ENCODE measurements at places on chromosomes 7 and 10.
A peak's percentile ranks its signal among the peaks of the same experiment; 100 is the strongest.

- no peak for DNase-seq
These were observed 319.4 kb upstream of the MYO3A start for GRCh38 chr10:25614652-25615051.

- DNase-seq: no peak
These were observed 24.0 kb downstream of the COL26A1 start for GRCh38 chr7:101386558-101387231.

DNA sequence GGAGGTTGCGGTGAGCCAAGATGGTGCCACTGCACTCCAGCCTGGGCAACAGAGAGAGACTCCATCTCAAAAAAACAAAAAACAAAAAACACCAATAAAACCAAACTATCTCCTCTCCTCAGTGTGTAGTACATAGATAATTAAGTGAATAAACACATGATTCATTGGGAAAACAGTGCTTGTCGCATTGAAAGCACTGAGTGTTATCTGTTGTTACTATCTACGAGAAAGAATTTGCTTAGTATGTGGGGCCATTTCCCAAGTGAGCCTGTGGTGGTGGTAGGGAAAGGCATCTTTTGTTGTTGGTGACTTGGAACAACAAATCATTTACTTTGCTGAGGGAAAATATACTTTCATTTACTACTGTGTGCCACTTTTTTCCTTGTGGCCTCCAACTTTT, 42.6 kb downstream of the RSBN1L start:
- DNase-seq: no peak

GRCh38 chr10:132351611-132352010, 19.6 kb downstream of the LRRC27 start:
- no peak for DNase-seq

- DNase-seq: no peak
These were observed 50.1 kb downstream of the ITPRID1 start for GRCh38 chr7:31563951-31564350.

DNA sequence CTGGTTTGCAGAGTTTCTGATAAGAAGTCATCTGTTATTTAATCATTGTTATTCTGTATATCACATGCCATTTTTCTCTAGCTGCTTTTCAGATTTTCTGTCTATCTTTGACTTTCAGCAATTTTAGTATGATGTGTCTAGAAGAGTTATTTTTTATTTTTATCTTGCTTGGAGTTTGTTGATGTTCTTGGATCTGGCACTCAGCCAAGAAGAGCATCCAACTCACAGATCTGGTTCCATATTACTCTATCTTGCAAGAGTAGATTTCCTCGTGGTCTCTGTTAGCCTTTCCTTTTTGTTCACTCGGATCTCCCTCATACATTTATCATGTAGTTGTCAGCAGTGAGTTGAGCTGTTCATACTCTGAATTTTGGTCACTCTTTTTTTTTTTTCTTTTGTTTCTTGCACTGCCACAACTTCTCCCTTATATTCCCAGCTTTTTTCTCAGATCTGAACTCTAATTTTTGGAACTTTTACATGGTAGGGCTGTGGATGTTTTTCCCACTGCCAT, 54.8 kb upstream of the CALCR start:
- no peak for DNase-seq

GRCh38 chr7:74311305-74311744, 22.1 kb downstream of the CLIP2 start:
- DNase-seq: no peak

DNA sequence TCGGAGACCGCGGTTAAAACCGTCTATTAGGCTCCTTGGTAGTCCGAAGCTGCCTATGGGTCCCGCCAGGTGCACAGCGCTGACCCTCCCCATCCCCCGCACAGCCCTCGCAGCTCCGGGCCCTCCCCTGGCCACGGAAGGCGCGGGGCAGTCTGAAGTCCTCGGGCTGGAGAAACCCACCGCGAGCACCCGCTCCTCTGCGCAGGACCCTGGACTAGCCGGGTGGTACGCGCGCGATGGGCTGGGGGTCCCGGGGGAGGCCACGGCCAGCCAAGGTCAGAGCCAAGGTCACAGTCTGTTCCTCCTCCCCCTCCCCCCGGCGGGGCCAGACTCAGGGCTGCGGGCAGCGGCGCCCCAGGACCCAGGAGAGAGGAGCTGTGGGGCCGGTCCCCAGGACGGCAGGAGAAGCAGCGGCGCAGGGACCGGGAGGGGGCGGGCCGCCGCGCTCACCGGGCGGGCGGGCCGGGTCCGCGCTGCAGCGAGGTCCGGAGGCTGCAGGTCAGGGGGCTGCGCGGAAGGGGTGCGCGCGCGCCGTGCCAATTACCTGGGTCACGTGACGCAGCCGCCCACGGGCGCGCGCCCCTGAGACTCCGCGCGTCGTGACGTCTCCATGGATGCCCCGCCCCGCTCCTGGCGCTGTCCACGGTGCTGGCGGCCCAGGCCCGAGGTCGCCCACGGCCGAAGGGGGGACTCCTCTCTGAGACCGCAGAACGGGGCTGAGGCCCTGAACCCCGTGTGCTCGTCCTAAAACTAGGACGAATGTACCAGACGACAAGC, at the start of gene OGDHL:
OGDHL (minus strand) TSS at position 535 of the 777 bp plus-strand sequence. CDS start 3,731 bp downstream, outside the sequence.
- DNase-seq: peak; percentile 17

DNA sequence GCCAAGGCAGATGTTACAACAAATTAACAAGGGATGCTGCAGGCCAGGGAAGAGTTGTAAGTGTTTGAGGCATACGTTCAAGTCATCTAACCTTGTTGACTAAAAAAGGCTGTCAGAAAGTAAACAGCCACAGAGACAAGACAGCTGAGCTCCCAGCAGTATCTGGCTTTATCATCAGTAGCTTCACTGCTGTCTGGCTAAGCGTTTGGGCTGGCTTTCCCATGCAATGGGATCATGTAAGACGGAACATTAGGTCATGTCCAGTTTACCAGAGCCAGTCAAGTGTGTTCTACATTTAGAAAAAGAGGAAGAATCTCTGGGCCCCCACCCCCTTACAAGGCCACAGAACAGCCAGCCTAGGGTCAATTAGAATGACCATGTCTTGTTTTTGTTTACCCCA, 51.3 kb upstream of the GSAP start:
- no peak for DNase-seq

GRCh38 chr10:47403446-47404318, 19.6 kb upstream of the ZNF488 start:
- DNase-seq: no peak

DNA sequence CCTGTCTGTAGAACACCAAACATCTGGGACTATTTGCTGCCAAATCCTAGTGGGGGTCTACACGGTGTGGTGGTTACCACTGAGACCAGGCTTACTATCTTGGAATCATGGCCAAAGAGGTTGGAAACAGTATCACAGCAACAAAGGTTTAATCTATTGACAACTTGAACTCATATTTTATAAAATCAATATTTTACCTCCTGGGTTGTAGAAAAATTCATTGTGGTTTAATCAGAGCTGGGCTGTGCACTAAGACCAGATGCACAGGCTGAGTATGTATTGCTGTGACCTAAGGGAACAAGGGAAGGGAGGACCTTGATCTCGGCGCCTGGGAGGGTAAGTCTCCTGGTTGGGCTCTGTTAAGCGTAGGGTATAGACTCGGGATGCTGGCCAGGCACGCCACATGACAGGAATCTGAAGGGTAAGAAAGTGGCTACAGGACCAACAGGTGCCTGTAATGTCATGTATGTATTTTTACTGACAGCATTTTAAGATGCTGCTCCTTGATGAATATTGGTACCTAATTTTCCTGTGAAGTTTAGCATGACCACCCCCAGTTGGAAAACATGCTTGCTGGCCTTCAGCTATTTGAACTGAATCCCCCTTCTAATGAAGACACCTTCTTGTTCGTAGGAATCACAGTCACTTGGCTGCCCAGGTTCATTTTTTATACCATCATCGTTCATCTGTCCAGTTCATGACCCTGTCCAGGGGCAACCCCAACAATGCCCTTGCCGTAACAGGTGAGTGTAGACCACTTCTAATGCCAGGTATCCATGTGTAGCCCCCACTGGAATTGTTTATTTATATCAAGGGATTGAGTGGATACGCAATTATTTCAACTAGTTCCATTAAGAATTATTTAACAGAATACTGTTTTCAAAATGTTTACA, 79.5 kb downstream of the EZH2 start:
- DNase-seq: no peak

DNA sequence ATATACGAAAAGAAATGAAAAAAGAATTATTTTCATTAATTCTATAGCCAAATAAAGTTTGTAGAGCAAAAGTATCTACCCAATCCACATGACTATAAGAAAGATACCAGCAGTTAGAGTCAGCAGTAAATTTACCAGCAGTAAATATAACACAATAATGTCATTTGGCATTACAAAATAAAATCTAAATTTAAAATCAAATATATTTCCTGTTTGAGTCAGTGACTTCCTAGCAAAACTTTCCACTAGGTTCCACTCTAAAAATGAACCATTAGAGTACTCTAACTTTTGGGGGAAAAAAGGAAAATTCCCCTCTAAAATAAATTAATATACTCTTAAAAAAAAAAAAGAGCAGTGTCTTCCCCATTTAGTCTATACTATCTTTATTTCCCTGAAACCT, 144.8 kb downstream of the CPEB3 start:
- DNase-seq: no peak

DNA sequence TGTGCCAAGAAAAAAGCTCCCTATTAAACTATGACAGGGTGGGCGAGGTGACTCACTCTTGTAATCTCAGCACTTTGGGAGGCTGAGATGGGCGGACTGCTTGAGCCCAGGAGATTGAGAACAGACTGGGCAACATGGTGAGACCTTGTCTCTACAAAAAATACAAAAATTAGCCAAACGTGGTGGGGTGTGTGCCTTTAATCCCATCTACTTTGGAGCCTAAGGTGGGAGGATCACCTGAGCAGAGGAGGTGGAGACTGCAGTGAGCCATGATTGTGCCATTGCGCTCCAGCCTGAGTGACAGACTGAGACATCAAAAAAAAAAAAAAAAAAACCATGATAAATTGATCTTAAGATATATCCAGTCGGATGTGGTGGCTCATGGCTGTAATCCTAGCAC, 11.5 kb downstream of the POLR3A start:
- no peak for DNase-seq

- DNase-seq: no peak
These were observed 3.4 kb upstream of the TCF7L2 start for GRCh38 chr10:112946649-112947048.

DNA sequence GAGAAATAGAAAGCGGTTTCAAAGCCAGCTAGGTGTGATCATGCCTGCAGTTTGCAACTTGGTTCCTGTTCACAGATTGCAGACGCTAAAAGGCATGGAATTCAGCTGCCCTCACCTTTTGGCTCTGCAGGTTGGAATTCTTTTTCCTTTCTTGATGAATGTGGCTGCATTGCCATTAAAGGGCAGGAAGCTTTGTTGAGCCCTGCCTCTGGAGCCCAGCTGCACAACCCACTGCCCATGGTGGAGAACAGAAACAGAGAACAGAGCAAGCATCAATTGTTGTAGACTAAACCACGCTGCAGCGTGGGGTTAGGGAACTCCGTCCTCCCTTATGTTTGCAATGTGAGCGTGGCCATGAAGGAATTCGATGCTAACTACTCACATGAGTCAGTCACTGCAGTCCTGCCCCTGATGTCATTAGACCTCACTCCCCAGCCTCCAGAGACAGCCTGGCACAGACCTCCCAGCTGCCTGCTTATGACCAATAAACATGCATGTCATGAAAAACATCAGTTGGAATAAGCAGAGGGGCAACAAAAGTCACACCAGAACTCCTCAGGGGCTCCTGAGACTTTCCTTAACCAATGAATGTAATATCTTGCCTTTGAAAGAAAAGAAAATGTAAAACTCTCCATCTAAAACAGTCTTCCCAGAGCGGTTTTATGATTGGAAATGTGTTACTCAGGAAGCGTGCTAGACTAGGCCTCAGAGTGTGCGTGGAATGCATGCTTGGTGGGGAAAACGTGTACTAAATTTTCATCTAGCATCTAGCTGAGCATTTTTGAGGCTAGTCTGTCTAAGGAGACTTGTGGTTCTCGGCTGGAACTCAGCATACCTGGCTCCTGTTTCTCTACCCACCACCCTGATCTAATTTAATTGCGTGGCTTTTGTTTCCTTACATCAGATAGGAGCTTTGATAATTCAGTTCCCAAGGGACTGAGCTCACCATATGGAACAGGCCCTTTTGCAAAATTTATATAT, 232.2 kb downstream of the KIAA1217 start:
- no peak for DNase-seq

DNA sequence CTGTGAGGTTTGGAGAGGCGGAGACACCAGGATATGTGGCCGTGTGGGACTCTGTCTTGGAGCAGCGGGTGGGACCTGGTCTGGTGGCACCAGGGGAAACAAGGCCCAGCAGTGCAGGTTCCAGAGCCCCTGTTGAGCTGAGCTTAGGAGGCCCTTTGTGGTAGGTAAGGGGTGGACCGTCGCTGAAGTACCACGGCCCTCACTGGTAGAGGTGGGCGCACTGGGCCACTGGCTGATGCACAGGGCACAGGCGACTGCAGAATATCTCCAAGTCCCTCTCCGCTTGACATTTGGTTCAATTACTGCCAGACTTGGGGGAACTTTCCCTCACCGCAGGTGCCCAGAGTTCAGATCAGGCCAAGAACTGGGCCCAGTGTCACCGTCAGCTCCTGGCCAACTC, 27.3 kb downstream of the DOCK1 start:
- no peak for DNase-seq

- DNase-seq: no peak
These were observed 63.5 kb downstream of the HIPK2 start for GRCh38 chr7:139714163-139714901.

DNA sequence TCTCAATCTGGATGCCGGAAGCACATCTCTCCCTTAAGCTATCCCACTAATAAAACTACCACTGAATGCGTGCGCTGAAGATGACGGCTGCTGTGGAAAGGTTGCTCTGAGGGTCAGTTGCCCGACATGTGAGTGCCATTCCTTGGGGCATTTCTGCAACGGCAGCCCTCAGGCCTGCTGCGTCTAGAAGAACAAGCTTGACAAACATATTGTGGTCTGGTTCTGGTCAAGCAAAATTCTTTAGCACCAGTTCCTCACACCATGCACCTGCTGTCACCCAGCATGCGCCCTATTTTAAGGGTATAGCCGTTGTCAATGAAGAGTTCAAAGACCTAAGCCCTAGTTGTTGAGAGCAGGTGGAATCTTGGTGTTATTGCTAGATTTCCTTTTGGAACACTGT, 184.2 kb downstream of the SRPK2 start:
- DNase-seq: no peak

- no peak for DNase-seq
These were observed 2.2 kb upstream of the DLX5 start for GRCh38 chr7:97026715-97027426.

- no peak for DNase-seq
These were observed 41.1 kb downstream of the VIPR2 start for GRCh38 chr7:159103382-159104187.

Data from CD4-positive, alpha-beta T cell treated with Interleukin-1 beta for 1 hour (primary cell).